ENCODE measurements at places on chromosomes 12 and 14.

GRCh38 chr12:4996714-4997113 is 47.0 kb upstream of the KCNA5 start:
- DNase-seq, result no peak

- DNase-seq, result no peak
Measured at GRCh38 chr12:12331896-12332295, 18.1 kb downstream of the MANSC1 start.

GRCh38 chr12:113332688-113333417 is 2.1 kb downstream of the SLC8B1 start:
- no peak for DNase-seq

- DNase-seq, result no peak
Measured at GRCh38 chr12:102410511-102410910, 69.9 kb downstream of the IGF1 start.

DNA sequence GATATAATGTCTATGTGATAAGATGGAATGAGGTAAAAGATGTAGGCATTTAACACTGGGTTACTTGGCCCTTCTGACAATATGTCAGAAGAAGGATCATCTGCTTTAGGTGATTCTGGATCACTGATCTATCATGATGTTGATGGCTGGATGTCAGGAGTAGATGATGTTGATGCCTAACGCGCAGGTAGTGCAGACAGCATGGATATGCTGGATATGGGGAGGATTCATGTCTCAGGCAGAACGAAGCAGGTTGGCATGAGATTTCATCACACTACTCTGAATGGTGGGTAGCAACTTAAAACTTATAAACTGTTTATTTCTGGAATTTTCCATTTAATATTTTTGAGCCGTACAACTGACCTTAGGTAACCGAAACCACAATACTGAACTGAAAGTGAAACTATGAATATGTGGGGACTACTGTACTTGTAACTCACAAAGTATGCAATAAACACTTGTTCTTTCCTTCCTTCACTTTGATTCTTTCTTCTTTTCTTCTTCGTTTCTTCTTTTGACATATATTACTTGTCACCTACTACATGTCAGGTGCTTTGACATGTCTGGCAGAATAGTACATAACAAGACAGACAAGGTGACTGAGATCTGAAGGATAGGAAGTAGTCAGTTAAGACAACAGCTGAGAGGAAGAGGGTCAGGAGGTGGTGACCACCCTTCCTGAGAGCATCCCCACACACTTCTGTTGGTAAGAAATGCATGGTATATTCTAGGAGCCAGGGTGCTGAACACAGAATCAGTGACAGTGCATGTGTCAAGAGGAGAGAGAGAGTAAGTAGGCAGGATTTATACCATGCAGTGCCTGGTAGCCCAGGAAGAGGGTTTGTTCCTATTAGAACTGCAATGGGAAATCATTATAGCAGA is 238.8 kb downstream of the PPFIA2 start:
- no peak for DNase-seq

- DNase-seq, result peak; percentile 60
Measured at GRCh38 chr14:106210650-106211049, 684.3 kb downstream of the TMEM121 start.

DNA sequence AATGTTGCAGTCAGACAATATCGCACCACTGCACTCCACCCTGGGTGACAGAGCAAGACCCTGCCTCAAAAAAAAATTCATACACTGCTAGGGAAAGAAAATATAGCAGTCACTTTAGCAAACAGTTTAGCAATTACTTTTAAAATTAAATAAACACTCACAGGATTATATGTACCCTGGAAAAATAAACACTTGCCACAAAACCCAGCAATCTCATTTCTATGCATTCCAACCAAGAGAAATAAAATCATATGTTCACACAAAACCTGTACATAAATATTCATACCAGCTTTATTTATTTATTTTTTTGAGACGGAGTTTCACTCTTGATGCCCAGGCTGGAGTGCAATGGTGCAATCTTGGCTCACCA is 20.2 kb downstream of the ATXN2 start:
- DNase-seq, result no peak

DNA sequence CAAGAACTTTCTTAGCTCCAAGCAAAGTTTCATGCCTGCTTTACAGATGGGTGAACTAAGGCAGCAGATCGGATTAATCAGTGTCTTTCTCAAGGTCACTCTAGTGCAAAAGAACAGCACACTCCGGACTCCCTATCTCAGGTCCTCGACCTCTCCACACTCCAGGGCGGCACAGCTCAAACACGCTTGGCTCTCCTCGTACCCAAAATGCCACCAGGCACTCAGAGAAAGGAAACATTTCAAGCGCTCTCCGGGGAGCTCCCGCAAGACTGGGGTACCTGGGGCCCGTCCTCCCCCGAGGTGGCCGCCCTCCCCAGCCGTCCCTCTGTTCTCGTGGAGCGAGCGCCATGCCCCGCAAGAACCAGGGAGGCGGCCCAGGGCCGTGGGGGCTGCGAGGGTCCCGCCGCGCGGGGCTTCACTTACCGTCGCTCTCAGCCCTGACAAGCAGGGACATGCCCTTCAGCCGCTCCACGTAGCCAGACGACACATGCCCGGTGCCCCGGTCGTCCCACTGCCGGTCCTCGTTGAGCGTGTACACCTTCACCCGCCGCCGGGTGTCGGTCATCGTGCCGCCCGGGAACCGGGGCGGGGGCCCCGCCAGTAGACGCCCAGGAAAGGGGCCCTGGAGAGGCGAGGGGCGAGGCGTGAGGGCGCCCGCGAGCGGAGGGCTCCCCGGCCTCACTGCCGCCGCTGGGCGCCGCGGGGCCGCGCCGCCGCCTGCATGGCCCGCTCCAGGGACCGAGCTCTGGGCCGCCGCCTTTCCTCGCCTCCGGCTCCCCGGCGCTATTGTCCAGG is 830 bp downstream of the PPP4R3A start:
- peak; percentile 17 for DNase-seq

DNA sequence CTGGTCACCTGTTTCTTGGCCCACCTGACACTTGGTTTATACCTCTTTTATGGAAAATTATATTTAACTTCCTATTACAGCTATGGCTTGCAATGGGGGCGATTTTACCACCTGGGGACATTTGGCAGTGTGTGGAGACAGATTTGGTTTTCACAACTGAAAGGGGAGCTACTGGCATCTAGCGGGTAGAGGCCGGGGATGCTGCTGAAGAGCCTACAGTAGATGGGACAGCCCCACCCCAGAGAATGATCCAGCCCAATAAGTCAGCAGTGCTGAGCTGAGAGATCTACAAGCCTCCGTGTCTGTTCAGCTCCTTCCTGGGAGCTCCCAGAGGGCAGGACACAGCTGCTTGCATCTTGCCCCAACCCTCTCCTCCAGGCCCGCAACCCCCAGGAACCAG is 302.8 kb downstream of the CACNA1C start:
- DNase-seq, result no peak
